Fibroblast of villous mesenchyme (primary cell): ENCODE measurements at places on chromosomes 4 and X. TPM values are rescaled to one million over a fixed set of nuclear protein-coding genes. Genes with fewer than 3 reads are reported as not detected.

Gene PCSK1N
- 0.32 TPM in 1 of 2 replicates, not detected in the other for total RNA-seq

Gene TKTL2
- total RNA-seq, result under 0.01 TPM in 1 of 2 replicates, not detected in the other

Gene UGT2B10
- not detected in 2 replicates for total RNA-seq

Gene CXorf51A
- not detected in 2 replicates for total RNA-seq

Gene NUDT10
- 0.32 and 1.3 TPM in 2 replicates for total RNA-seq

Gene SPANXN5
- not detected in 2 replicates for total RNA-seq

Gene KLHL15
- 6.8 and 12.5 TPM in 2 replicates for total RNA-seq

Gene F11
- total RNA-seq, result not detected in 2 replicates
